Transverse colon (tissue), 4 donors: ENCODE measurements at places on chromosomes 4 and X. TPM values are rescaled to one million over a fixed set of nuclear protein-coding genes. Genes with fewer than 3 reads are reported as not detected.

GLOD5 gene
- total RNA-seq = 4.8 TPM

CDKL5 gene
- total RNA-seq = 3.3 TPM

CT47B1 gene
- total RNA-seq = not detected

TSPAN7 gene
- total RNA-seq = 156 TPM

HPGDS gene
- total RNA-seq = 3.5 TPM

HTR2C gene
- not detected for total RNA-seq
